ENCODE measurements at places on chromosomes 1 and 21.

- DNase-seq = no peak
Observed at GRCh38 chr1:206062464-206062863, 9.5 kb downstream of the RHEX start.

DNA sequence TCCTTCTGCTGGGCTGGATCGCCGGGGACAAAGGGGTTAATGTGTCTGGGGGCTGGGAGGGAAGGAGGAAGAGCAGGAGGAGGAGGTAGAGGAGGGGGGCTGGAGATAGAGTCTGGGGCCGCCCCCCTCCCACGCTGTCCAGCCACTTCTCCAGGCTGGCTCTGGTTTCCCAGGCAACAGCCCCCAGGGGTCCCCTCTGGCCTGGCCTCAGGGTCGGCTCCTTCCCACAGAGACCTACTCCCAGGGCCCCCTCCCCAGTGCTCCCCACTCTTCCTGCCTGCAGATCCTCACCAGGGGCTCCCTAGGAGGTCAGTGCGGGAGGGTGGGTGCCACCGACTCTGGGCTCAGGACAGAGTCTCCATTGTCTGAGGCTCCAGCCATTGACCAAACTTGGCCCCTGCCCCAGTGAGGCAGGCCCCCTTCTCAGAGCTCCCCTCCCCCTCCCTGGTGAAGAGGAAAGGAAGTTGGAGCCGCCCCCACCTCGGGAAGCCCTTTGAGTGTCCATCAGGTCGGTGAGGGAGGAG, 34.1 kb downstream of the ARHGEF10L start:
- DNase-seq = no peak

- peak; percentile 57 for DNase-seq
Observed at GRCh38 chr1:31111290-31111951, 45.9 kb upstream of the PUM1 start.

- no peak for DNase-seq
Observed at GRCh38 chr1:7292036-7292681, 478.9 kb upstream of the VAMP3 start.

DNA sequence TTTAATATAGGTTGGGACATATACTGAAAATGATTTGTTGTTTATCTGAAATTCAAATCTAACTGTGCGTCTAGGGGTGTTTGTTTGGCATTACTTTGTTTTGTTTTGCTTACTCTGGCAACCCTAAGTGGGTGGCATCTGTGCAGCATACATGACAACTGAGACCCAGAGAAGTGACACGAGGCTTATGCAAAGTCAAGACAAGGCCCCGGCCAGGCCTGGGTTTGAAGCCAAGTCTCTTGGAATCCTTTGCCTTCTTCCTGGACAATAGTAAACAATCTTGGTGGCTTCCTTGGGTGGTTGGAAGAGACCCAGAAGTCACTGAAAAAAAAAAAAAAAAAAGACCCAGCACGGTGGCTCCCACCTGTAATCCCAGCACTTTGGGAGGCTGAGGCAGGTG, 197.6 kb upstream of the TMEM51 start:
- no peak for DNase-seq

DNA sequence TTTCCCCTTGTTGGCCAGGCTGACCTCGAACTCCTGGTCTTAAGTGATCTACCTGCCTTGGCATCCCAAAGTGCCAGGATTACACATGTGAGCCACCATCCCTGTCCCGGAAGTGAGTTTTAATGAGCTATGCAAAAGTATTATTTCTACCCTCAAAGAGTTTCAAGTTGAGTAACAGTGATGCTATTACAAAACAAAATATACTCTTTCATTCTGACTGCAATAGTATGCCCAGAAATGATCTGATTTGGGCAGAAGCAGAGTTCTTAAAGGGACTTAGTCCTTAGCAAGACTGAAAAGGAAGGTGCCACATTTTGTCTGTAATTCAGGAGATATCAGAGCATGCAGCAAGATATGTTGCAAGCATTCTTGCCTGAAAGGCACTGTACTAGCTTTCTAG, 375.4 kb downstream of the NUF2 start:
- no peak for DNase-seq

DNA sequence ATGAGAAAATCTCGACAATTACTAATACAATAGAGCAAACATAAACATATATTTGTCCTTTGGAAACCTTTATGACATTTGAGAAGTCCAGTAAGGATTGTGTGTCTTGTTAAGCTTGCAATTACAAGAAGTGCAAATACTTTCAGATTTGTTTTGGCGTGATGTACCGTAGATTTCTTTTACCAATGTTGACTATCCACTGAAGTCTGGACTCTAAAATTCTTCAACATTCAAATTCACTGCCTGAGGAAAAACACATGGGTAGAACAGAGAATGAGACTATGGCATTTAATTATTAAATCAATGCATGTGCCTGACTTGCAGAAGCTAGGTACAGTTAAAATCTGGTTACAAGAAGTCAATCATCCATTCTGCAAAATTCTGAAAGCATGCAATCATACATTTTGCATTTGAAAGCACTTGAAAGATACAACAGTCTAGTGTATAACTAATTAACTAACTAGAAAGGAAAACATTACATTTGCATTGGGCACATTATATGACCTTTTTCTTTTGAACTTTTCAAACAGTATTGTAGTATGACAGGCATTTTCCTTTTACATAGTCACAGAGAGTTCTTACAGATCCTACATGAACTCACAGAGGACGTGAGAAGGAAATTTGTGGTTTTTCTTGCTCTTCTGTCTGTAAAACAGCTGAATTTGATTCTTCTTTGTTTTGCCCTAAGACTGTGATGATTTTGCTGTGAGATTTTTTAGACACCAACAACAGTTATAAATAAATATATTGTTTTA, 511.1 kb upstream of the ADGRL4 start:
- DNase-seq = no peak

DNA sequence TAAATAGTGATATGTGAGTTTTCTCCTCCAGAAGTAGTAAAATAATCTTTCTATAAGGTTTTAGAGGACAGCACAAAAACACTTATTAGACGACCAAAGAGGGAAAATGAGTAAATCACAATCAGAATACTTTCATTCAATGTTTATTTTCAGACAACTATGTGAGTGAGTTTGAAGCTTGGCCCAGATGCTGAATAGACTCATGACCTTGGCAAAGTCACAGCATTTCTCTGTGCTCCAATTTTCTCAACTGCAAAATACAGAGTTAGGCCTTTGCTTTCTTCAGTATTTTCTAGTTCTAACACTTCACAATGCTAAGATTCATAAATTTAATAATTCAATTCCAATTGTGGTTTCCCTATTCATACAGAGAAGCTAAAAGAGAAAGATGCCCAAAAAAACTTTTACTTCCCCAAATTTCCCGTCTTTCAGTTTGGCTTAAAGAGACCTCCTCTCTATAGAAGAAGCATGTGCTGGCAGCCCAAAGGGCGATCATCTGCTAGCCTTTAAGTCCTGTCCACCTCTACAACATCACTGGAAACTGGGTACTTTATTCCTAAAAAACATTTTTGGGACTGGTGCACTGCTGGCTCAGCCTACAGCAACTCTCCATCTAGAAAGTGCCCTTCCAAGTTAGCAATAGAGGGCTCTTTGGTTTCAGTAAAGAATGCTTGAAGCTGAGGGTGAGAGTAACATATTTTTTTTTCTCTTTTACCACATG, 116.8 kb upstream of the GORAB start:
- DNase-seq = no peak

GRCh38 chr1:30755746-30756145, 1.8 kb downstream of the LAPTM5 start:
- no peak for DNase-seq
